H1 (cell line): ENCODE measurements at places on chromosomes 12 and 14. TPM values are rescaled to one million over a fixed set of nuclear protein-coding genes. Genes with fewer than 3 reads are reported as not detected.

DNA sequence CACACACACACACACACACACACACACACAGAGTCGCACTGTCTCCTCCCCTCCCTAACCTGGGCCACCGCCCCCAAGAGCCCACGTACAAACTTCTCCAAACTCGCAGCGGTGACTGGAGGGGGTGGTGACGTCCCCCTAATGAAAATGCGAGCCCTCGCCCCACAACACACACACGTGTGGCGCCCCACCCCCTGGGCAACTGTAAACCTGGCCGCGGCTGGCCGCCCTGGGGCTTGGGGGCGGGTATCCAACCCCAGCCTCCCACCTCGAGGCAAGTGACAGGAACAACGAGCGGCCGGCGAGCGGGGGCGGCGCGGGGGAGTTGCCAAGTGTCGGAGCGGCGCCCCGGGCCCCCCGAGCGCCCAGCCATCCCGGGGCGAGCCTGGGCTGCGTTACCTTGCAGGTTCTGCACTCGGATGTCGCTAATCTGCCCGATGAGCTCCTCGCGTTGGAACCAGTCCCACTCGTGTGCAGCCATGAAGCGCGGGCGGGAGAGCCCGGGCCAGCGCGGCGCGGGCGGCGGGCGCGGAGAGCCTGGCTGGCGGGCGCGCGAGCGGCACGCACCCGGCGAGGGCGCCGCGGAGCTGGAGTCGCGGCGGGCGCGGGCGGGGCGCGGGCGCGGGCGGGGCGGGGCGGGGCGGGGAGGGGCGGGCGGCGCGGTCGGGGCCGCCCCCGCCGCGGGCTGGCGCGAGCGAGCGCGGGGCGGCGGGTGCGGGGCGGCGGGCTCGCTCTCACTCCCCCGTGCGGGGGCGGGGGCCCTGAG, at the start of gene CLMN:
Gene CLMN, minus strand, starts transcription at position 597 of the 766 bp plus-strand sequence. Its CDS starts 116 bp downstream, at position 481.
- peaks cover 9% of the 10 kb centered on the region for H3K4me1 ChIP-seq
- H3K36me3 ChIP-seq, result no peaks in the 10 kb centered on the region
- no peaks in the 10 kb centered on the region for H3K27me3 ChIP-seq
- H3K27ac ChIP-seq, result no peak within 1 kb of the TSS
- peak; percentile 69 for DNase-seq

- no peaks in the 10 kb centered on the region for H3K27me3 ChIP-seq
- peaks cover 25% of the 10 kb centered on the region for H3K4me1 ChIP-seq
- H3K36me3 ChIP-seq, result peaks cover 20% of the 10 kb centered on the region
- peak; percentile 55 for DNase-seq
- H3K27ac ChIP-seq, result peak overlapping the region; percentile 95
- peak overlapping the region; percentile 60 for H3K4me3 ChIP-seq
Observed at GRCh38 chr12:121577443-121578180, 3.2 kb downstream of the KDM2B start.

Gene RNASE13
- not detected in 2 replicates for total RNA-seq

Gene ATP2B1
- 29.9 and 32.0 TPM in 2 replicates for total RNA-seq

- DNase-seq, result no peak
- peaks cover 2% of the 10 kb centered on the region for H3K4me1 ChIP-seq
- H3K27me3 ChIP-seq, result peaks cover 20% of the 10 kb centered on the region
- no peaks in the 10 kb centered on the region for H3K36me3 ChIP-seq
Observed at GRCh38 chr12:53093777-53094393, 3.6 kb upstream of the IGFBP6 start.

DNA sequence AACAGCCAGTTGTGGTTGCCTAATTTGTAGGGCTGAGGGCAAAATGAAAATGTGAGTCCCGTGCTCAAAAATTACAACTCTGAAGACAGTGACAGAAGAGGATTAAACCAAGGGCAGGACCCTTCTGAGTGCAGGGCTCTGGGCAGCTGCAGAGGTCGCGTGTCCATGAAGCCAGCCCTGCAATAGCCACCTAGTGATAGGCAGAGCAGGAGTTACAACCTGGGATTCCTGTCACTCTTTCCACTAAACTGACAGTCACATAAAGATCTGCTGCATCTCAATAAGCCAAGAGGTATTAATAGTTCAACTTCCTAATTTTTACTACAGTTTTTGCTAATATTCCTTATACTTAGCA, 94.1 kb downstream of the SLC2A13 start:
- H3K36me3 ChIP-seq, result no peaks in the 10 kb centered on the region
- DNase-seq, result no peak
- no peak overlapping the region for H3K27ac ChIP-seq
- no peaks in the 10 kb centered on the region for H3K4me1 ChIP-seq
- no peak overlapping the region for H3K4me3 ChIP-seq

DNA sequence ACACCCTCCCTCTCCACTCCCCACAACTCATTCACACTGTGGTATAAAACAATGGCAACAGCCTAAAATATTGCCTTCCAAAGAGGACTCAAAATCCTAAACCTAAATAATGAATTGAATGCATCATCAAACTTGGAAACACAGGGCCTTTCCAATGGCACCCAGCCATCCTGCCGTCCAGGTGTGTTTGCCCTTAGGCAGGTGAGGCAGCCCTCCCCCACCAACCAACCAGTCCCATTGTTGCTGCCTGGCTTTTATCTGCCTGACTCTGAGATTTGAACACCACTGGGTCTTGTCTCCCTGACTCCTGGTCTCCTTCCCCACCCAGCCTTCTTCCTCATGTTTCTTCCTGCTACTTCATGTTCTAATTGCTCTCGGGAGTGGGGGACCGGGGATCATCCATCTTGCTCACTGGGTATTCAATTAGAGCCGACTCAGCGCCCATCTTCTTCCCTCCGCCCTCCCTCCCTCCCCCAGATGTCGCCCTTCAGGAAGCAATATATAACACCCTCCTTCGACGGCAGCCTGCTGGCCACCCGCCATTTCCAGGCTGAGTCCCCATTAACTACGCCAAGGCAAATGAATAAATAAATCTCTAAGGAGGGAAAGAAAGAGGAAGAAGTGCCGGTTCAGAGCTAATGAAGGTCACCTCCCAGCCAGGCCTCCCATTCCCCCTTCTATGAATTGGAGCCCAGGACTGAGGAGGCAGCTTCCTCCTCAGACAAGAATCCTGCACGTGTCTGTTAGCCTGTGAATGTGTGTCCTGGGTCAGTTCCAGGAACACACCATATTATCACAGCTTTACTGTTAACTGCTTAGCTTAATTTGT, 36.3 kb upstream of the NTF3 start:
- H3K4me3 ChIP-seq, result no peak overlapping the region
- no peaks in the 10 kb centered on the region; the same call in 1 of the 2 replicates for H3K27me3 ChIP-seq
- no peak for DNase-seq
- H3K4me1 ChIP-seq, result peaks cover 4% of the 10 kb centered on the region
- no peak overlapping the region for H3K27ac ChIP-seq

Gene RNF34
- 56.2 and 57.6 TPM in 2 replicates for total RNA-seq

DNA sequence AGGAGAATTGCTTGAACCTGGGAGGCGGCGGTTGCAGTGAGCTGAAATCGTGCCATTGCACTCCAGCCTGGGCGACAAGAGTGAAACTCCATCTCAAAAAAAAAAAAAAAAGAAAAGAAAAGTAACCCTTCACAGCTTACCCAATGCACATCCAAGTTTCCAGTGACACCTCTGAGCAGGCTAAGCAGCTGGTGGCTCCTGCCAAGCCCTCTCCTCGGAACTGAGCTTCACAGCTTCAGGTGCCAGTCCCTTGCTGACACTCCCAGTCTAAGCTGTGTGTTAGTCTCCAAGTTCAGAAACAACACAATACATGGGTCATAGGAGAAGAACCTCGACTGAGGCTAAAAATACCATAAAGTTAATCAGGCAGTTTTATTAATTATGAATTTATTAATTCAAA, 7.9 kb downstream of the CD9 start:
- H3K36me3 ChIP-seq, result no peaks in the 10 kb centered on the region
- H3K4me3 ChIP-seq, result no peak overlapping the region
- peaks cover 35% of the 10 kb centered on the region for H3K4me1 ChIP-seq
- DNase-seq, result no peak

DNA sequence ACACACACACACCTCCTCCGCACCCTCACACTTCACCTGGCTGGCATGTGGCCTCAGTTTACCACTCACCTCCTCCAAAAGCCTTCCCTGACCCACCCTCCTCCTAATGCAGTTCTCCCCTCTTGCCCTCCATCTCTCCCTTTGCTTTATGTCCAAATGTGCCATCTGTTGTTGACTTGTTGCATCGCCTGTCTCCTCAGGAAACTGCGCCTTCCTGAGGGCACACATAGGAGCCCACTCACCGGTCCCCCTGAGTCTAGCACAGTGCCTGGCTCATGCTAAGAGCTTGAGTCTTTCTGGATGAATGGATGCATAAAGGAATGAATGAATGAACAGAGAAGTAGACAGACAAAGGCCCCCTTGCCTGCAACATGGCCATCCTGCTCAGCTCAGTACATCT, 34.0 kb downstream of the MVK start:
- H3K36me3 ChIP-seq, result no peaks in the 10 kb centered on the region
- no peak for DNase-seq
- no peaks in the 10 kb centered on the region for H3K4me1 ChIP-seq
- H3K27ac ChIP-seq, result no peak overlapping the region

Gene HOXC11
- total RNA-seq, result not detected in 2 replicates

Gene TRHDE
- total RNA-seq, result 5.0 and 5.5 TPM in 2 replicates

DNA sequence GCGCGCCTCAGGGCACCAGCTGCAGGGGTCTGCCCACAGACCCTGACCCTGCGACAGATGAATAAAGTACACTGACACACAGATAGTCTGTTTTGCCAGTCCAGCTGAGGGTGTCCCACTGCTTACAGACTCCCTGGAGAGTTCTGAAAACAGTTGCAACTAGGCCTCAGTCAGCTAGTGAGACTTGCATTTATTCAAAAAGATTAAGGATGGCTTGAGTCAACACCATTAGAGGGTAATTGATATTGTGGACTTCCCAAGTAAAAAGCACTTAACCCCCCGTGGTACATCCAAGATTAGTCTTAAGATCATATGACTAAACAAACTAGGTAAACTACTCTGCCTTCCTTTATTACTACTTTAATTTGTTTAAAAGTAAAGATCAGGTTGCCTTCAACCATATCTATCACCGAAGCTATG, 11.1 kb upstream of the PSEN1 start:
- no peak overlapping the region for H3K4me3 ChIP-seq
- H3K27ac ChIP-seq, result no peak overlapping the region
- H3K4me1 ChIP-seq, result peaks cover 8% of the 10 kb centered on the region

Gene SAMD15
- total RNA-seq, result 0.99 and 1.0 TPM in 2 replicates

GRCh38 chr14:68956724-68957123, 22.4 kb downstream of the ACTN1 start:
- H3K27me3 ChIP-seq, result no peaks in the 10 kb centered on the region
- H3K4me1 ChIP-seq, result peaks cover 1% of the 10 kb centered on the region
- no peak for DNase-seq
- no peak overlapping the region for H3K4me3 ChIP-seq
- no peaks in the 10 kb centered on the region for H3K36me3 ChIP-seq
- no peak overlapping the region for H3K27ac ChIP-seq

- no peaks in the 10 kb centered on the region for H3K4me1 ChIP-seq
- H3K27ac ChIP-seq, result no peak overlapping the region
- no peaks in the 10 kb centered on the region for H3K27me3 ChIP-seq
- no peak for DNase-seq
- H3K36me3 ChIP-seq, result no peaks in the 10 kb centered on the region
- H3K4me3 ChIP-seq, result no peak overlapping the region
Observed at GRCh38 chr12:101470939-101471338, 4.2 kb upstream of the SPIC start.

Gene SOAT2
- total RNA-seq, result not detected in 2 replicates

DNA sequence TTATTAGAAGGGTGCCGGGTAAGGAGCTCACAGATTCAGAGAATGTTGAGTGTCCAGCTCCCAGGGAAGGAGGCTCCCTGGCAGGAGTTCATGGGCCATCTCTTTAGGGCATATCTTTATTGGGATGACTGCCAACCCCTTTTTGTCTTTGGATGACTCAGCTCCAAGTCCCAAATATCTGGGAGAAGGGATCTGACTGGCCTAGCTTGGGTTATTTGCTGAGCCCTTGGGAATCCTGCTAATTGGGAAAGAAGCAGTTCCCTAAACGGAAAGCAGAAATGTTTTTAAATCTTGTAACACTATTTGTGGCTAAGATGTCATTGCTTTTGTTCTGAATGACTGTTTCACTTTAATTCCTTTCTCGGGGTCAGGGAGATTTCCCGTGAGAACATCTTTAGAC, 12.6 kb downstream of the DDX55 start:
- no peaks in the 10 kb centered on the region for H3K4me1 ChIP-seq
- DNase-seq, result no peak
- peaks cover 73% of the 10 kb centered on the region for H3K36me3 ChIP-seq
- H3K4me3 ChIP-seq, result no peak overlapping the region
- H3K27me3 ChIP-seq, result no peaks in the 10 kb centered on the region

Gene NKX2-1
- total RNA-seq, result not detected in 2 replicates

DNA sequence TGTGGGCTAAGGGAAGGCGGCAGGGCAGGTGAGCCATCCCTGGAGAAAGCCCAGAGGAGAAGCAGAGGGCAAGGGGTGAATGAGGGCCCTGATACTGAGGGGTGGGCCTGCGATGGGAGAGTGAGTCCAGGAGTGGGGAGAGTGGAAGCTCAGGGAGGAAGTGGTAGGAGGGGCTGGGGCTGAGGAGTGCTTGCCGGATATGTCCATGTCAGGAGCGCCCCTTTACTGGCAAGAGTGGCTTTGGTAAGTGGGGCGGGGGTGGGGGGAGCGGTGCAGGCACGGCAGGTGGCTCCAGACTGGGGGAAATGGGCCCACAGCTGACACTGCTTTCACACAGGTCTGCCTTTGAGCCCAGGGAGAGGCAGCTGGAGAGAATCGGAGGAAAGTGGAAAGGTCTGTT, 86.4 kb upstream of the GPR68 start:
- H3K27ac ChIP-seq, result no peak overlapping the region
- H3K36me3 ChIP-seq, result peaks cover 11% of the 10 kb centered on the region; the same call in 1 of the 2 replicates
- H3K4me1 ChIP-seq, result no peaks in the 10 kb centered on the region
- no peak overlapping the region for H3K4me3 ChIP-seq

GRCh38 chr14:24849471-24849870, 200.5 kb downstream of the STXBP6 start:
- peaks cover 14% of the 10 kb centered on the region for H3K4me1 ChIP-seq
- no peaks in the 10 kb centered on the region for H3K36me3 ChIP-seq

DNA sequence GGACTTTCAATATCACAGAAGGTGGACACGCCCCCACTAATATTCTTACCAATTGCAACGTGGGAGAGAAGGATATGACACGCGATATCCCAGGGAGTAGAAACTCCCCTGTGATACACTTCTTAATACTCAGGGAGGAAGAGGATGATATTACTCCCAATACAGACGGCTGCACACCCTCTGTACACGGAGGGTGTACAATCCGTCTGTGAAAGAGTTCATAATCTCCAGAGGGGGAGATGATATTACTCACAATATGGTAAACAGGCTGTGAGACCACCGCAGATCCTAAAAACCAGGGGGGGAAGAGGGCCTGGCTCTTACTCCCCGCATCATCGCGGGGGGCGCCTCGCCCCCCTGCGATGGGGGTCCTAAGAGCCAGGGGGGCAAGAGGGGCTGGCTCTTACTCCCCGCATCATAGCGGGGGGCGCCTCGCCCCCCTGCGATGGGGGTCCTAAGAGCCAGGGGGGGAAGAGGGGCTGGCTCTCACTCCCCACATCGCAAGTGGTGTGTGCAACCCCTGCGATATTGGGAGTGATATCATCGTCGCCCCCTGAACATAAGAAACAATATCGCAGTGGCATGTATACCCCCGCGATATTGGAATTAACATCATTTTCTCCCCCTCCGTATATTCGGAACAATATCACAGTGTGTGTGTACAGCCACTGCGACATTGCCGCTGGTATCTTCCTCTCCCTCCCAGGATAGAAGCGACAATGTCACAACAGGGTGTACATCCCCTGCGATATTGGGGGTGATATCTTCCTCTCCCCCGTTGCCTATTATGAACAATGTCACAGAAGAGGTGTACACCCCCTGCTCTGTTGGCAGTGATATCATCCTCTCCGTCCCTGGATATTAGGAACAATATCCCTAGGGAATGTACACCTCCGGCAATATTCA, 8.9 kb upstream of the CLEC6A start:
- no peak overlapping the region for H3K27ac ChIP-seq
- no peaks in the 10 kb centered on the region for H3K27me3 ChIP-seq
- no peaks in the 10 kb centered on the region for H3K36me3 ChIP-seq
- DNase-seq, result no peak
- no peak overlapping the region for H3K4me3 ChIP-seq
- H3K4me1 ChIP-seq, result no peaks in the 10 kb centered on the region

Gene SSPN
- 0.86 and 0.98 TPM in 2 replicates for total RNA-seq
